Right ventricle myocardium superior (tissue), 1 donor: ENCODE measurements at places on chromosomes 13 and 19. TPM values are rescaled to one million over a fixed set of nuclear protein-coding genes. Genes with fewer than 3 reads are reported as not detected.

The SERTM1 gene
- 1.4 TPM for total RNA-seq

DNA sequence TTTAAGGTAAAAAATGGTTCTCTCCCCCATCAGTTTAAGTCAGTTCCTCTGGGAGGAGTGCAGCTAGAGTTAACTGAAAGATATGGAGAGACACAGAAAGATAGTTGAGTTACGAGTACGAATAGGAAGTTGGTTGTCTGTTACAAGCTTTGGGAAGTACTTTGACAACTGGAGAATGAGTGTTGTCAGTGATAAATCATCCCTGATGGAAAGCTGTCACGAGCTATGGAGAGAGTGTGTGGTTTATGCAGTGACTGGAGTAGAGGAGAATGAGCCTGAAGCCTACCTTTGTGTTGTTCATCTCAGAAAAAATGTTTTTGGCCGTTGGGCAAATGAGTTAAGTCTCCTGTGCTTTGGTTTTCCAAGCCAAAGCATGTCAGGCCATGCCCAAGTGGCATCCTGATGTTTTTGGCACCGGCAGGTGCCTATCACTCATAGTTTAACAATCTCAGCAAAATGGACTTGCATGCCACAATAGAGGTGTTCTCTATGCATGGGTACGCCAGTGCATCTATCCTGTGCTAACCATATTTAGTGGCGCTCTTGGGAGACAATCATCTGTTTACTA, 350.2 kb downstream of the IRS2 start:
- no peak for DNase-seq

DNA sequence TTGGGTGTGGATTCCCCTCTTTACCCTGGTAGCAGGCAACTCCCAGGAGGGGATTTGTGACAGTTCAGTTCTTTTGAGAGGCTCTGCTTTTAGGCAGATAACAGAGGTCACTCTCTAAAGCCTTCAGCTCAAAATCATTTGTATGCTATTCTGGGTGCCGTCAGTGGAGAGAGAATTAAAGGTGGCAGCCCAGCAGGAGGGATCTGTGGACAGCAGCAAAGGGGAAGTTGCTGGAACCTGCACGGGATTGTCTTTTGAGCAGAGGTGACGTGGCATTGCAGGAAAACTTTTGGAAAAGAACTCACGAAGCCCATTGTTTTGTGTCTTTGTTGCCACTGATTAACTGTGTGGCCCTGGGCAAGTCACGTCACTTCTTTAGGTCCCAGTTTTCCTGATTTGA, 62.4 kb upstream of the C1QTNF9 start:
- DNase-seq = no peak

DNA sequence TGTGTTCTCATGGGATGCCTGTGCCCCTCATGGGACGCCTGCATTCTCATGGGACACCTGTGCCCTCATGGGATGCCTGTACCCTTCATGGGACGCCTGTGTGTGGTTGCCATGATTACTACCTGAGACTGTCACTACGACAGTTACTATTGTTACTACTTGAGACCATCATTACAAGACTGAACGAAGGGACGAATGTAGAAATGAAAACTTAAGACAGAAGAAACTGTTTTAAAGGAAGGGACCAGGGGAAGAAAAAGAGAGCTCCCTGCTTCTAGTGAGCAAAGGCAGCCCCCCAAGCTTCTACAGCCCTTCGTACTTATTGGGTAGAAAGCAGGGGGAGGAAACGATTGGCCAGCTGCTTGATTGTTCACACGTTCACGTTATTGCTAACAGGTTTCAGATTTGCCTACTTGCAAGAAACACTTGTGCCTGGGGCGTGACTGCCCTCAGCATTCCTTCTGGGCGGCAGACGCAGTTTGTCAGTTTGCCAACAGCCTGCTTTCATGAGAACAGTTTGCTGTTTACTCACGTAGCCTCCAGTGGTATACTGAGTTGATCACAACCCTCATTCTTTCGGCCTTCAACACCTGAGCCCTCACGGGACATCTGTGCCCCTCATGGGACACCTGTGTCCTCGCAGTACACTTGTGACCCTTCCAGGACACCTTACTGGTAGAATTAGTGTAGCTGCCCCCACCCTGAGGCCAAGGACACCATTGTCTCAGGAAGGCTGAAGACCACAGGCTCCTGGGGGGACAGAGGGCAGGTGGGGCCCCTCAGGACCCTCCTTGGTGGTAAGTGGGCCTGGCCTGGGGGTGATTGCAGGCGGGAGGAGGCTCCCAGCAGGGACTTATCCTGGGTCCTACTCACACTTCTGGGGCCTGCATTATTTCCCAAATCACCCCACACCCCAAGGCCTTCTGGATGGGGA, 2.5 kb upstream of the S1PR4 start:
- no peak for DNase-seq

- DNase-seq = no peak
These were observed 27.0 kb downstream of the MTRF1 start for GRCh38 chr13:41236369-41236768.
